Naive thymus-derived CD4-positive, alpha-beta T cell (primary cell): ENCODE measurements at places on chromosomes 13 and 19.

GRCh38 chr19:8141726-8142512 is 7.5 kb downstream of the FBN3 start:
- DNase-seq: no peak

- peak; percentile 72 for DNase-seq
These were observed 13.1 kb downstream of the TJP3 start for GRCh38 chr19:3721131-3721886.

DNA sequence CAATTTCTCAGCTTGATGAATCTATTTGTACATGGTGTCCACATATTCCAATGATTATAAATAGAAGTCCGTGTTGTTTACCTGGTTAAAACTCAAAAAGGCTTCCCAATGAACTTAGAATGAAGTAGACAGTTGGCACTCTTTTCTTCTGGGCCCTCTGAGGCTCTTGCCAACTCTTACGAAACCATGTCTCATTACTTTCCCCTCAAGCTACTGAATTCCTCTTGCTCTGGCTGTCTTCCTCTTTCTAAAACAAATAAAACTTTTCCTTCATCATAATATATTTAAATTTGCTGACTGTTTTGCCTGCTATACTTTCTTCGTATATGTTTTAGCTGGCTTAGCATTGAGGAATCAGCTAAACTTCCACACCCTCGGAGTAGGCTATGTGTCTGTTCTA is 139.7 kb downstream of the SLITRK6 start:
- no peak for DNase-seq

GRCh38 chr13:93984876-93985275 is 494.6 kb downstream of the DCT start:
- DNase-seq: no peak

DNA sequence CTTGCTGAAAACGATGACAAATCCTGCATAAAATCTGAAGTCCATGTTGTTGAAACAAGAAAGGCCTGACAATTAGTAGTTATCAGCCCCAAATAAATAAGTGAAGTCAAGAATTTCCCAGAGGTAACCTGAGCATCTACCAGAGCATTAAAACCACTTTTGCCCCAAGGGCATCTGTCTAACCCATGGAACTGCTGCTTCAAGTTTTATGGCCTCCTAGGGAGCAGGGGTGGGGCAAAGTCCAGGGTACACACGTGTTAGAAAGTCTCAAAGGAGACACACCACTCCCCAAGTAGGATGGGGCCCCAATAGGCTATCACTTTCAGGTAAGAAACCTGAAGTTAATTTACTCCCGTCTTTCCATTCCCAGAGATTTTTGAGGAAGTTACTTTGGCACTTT is 81.1 kb downstream of the CACNA1A start:
- DNase-seq: no peak

DNA sequence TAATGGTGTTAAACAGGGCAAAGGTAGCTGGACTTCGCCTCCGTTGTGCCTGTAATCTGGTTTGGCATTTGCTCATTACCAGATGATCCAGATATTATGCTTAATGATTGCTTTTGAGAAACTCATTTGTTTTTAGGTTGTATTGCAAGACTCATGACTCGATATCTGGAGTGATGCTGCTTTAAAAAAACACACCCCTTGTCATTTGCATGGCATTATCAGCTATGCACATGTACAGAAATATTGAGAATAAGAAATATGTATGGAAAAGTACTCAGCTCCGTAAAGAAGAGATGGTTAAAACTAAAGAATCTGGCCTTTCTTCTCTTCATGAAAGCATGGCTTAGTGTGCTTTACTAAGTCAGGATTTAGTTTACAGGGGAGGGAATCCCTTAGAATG is 95.0 kb downstream of the ARHGEF7 start:
- DNase-seq: no peak

GRCh38 chr13:102354011-102354410 is 47.8 kb downstream of the FGF14 start:
- no peak for DNase-seq

DNA sequence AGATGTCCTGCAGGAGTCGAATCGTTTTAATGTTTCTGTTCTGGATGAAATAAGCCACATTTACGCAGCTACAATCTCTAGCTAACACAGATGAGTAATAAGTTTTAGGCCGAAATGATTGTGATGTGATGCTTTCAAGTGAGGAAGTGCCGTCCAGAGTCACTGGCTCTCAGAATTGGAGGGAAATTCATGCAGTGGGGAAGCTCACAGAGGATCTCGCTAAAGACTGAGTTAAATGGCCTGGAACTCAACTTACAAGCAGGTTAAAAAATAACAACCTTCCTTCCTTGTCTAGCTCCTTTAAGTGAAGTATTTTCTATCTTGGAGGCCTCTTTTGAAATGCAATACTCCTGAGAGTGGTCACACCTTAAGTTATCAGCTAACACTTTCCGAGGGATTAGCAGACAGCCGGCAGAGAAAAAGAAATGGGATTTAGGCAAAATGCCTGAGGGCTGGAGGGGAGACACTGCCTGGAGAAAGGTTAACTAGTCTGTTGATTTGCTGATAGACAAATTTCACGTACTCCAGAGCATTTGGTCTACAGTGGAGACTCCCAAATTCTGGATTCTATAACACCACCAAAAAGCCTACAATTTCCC is 74.2 kb downstream of the IRS2 start:
- no peak for DNase-seq

- DNase-seq: no peak
These were observed 600.5 kb upstream of the KLHL1 start for GRCh38 chr13:70708775-70709174.

DNA sequence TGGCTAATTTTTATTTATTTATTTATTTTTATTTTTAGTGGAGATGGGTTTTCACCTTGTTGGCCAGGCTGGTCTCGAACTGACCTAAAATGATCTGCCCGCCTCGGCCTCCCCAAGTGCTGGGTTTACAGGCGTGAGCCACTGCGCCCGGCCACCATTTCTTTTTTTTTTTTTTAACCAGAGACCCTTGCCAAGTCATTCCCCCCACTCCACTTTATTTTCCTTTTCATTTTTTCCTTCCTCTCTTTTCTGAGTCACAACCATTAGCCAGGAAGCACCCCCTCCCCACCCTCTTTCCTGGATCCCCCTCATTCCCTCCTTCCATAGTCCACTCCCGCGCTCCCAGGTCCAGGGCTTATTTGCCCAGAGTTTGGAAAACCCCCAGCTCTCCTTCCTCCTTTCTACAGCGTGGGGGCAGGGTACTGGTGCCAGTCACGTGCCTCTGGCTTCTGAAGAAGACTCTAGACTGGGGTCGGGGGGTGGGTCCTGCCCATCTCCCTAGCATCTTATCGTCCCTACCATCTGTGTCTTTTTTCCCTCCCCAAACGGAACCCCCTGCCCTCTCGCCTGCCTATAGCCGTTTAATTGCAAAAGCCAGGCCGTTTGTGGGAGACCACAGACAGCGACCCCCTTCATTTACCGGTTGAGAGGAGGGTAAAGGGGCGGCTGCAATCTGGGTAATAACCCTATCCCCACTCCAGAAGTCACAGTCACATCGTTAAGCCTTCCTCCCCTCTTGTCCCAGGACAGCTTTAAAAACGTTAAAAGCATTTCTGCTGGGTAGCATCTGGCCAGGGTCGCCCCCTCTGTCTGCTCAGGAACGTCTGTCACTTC is 1.1 kb upstream of the CALR start:
- DNase-seq: no peak

GRCh38 chr13:25733001-25733491 is 318.8 kb downstream of the SHISA2 start:
- DNase-seq: no peak

DNA sequence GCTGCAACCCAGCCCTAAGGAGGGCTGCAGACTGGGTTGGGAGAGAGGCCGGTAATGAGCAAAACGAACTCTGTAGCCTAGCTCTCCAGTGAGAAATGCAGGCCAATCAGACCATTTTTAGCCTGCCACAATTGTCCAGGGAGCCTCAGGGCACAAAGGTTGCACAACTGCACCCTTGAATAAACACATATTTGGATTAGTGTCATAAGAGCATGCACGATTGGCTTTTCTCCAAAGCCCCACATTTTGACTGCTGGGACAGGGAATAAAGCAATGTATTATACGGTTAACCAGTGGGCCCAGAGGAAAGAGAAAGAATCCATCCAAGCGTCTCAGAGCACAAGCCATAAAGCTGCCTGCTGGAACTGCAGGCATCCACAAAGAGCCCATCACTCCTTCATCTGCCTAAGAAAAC is 729.4 kb upstream of the SGCG start:
- no peak for DNase-seq

- no peak for DNase-seq
These were observed 1.5 kb downstream of the SBNO2 start for GRCh38 chr19:1172353-1173158.
